ENCODE measurements at places on chromosomes 6 and 20.
A peak's percentile ranks its signal among the peaks of the same experiment; 100 is the strongest.

GRCh38 chr6:170212956-170213636 lies 77.8 kb downstream of the DLL1 start:
- DNase-seq: no peak

GRCh38 chr6:22025468-22026163 lies 271.2 kb downstream of the PRL start:
- DNase-seq: peak; percentile 14

- no peak for DNase-seq
Measured at GRCh38 chr20:62677678-62678077, 31.0 kb upstream of the NTSR1 start.

- DNase-seq: no peak
Measured at GRCh38 chr6:95593025-95593424, 15.7 kb downstream of the MANEA start.

DNA sequence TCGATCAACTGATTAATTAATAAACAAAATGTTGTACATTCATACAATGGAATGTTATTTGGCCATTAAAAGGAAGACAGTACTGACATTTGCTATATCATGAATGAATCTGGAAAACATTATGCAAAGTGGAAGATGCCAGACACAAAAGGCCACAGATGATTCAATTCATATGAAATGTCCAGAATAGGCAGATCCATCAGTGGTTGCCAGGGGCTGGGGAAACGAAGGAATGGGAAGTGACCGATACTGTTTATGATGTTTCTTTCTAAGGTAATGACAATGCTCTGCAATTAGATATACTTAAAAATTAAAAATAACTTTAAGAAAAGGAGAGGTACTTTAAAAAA lies 37.2 kb downstream of the ELOVL5 start:
- no peak for DNase-seq

- DNase-seq: no peak
Measured at GRCh38 chr6:131687022-131687421, 14.2 kb downstream of the OR2A4 start.

- no peak for DNase-seq
Measured at GRCh38 chr6:153015094-153015640, 12.7 kb upstream of the MTRF1L start.

- no peak for DNase-seq
Measured at GRCh38 chr20:62951896-62952372, 575 bp upstream of the SLC17A9 start.

- DNase-seq: peak; percentile 5
Measured at GRCh38 chr20:20360464-20360863, 7.4 kb upstream of the INSM1 start.

DNA sequence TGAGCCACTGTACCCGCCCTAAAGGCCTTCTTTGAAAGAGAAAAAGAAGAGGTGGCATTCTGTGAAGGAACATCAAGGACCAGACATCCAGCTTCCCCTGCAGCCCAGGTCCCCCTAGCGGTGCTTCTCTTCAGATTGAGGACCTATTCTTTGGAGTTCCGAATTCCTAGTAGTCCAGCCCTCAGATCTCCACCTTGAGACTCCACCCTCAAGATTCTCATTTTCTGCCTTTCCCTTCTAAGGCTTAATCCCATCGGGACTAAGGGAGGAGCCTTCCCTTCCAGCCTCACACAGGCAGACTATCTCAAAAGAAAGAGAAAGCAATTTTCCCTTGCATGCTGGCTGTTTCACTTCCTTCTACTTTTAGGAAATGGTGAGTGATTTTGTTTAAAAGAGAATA lies 32.5 kb downstream of the MUC22 start:
- no peak for DNase-seq

DNA sequence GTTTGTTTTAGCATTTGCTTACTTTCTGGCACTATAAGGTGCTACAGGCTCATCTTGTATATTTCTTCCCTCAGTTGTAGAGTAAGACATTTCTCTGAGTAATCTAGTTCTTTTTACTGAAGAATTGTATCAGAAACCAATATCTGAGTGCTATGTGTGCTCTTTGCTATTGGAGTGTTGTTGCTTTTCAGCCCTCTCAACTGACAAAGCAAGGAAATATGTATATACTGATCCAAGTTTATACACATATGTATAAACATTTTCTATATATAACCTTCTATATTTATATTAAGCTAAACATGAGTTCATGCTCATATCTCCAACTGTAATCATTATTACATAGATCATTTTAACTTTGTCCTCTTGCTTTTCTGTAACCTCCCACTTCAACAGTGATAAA lies 405.7 kb downstream of the RFPL4B start:
- no peak for DNase-seq

DNA sequence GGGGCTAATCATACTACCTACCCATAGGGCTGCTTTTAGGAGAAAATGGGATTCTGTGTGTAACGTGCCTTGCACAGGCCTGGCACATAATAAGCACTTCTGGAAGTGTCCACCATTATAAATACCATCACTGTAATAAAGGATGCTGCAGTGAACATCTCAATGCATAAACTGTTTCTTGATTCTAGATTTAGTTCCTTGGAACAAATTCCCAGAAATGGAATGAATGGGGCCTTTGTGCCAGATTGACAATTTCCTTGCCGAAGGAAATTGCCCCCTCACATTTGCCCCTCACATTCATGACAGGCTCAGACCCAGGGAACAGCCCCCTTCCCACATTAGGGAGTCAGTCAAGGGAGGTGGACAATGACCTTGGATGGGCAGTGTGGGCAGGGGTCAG lies 29.2 kb downstream of the BPIFB4 start:
- DNase-seq: no peak

DNA sequence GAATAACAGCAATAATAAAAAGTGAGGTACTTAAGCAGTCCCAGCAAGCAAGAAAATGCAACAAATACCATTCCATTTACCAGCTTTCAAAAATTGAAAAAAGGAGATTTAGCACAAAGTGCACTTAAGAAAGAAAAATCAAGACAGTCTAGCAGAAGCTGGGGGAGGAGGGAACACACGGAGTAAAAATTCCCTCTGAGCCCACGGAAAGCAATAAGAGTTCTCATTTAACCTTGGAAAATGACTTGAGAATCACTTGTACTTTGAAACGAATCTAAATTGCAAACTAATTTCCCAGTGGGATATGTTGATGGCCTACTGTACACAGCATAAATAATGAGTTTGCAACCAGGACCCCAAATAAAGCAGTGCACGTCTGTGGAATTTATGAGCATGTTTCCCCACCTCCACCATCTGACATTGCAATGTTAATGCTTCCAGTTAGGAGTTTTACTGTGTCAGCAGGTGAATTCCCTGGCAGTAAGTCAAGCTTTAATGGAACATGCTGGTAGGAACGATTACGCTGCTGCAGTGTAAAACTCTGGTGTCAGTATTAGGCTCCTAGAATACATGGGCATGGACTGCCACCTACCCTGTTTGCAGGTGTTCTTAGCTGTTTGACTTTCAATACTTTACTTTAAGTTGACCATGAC lies 386.8 kb downstream of the HDGFL1 start:
- no peak for DNase-seq

DNA sequence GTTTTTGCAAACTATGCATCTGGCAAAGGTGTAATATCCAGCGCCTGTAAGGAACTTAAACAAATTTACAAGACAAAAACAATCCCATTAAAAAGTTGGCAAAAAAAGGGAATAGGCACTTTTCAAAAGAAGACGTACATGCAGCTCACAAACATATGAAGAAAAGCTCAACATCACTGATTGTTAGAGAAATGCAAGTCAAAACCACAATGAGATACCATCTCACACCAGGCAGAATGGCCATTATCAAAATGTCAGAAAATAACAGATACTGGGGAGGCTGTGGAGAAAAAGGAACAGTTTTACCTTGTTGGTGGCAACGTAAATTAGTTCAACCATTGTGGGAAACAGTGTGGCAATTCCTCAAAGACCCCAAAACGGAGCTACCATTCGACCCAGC lies 54.2 kb downstream of the TSBP1 start:
- no peak for DNase-seq

DNA sequence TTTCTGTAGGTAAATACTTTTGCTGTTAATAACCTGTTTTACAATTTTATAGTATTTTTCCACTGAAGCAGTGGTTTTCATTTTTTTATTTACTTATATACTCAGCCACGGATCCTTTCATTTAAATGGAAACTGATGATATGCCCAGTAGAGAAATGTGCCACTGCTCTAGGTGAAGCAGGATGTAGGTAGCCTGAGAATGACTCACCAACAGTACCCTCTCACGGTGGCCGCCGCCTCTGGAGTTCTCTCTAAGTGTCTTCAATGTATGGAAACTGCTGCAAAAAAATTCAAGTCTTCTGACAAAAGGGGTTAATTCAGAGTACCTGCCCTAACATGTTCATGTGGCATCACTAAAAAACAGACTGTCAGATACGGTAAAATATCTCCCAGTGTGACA lies 6.4 kb downstream of the EYA4 start:
- no peak for DNase-seq

- DNase-seq: no peak
Measured at GRCh38 chr20:40812415-40812925, 123.4 kb upstream of the MAFB start.

- no peak for DNase-seq
Measured at GRCh38 chr6:33437666-33438065, 16.7 kb upstream of the ZBTB9 start.

- no peak for DNase-seq
Measured at GRCh38 chr6:100121854-100122609, 128.0 kb upstream of the MCHR2 start.

DNA sequence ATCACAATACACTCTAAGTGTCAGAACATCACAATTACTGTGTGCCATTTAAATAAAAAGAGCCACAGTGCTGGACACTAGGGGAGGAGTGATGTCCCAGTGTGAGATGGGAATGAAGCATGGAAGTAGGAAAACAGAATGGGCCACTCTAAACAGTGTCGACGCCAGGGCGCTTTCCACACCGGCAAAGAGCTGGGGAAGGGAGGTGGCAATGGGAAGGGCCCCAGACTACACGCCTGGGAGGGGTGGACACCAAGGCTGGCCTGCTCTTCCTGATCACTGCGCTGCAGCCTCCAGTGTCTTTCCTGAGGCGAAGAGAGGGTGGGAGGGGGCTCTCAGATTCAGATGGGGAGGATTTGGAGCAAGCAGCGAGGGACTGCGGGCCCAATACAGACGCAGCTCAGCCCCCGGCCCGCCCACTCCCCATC lies 75.9 kb downstream of the ERMARD start:
- DNase-seq: no peak

DNA sequence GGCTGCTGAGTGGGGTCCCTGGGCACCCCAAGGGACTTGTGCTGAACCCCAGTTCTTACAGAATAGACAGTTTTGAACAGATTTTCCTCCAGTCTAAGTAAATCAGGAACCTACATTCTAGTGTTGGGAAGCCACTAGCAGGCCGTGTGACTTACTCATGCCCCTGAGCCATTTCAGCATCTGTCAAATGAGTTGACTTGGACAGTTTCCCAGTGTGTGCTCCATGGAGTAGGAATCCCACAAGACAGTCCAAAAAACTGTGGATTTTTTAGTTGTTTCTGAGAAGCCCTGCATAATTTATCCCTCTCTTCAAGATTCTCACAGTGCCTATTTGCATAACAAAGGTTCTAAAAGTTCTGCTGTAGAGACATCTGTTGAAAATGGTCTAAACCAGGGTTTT lies 2.1 kb downstream of the GABRR2 start:
- DNase-seq: peak; percentile 76

GRCh38 chr6:116126032-116126431 lies at the start of gene COL10A1:
Gene COL10A1 (minus strand): TSS chr6:116126132. CDS start chr6:116125492, 640 bp downstream.
- DNase-seq: no peak

- DNase-seq: no peak
Measured at GRCh38 chr6:48959251-48960060, 503.6 kb downstream of the MMUT start.

- DNase-seq: no peak
Measured at GRCh38 chr20:22339946-22340345, 244.4 kb downstream of the FOXA2 start.

DNA sequence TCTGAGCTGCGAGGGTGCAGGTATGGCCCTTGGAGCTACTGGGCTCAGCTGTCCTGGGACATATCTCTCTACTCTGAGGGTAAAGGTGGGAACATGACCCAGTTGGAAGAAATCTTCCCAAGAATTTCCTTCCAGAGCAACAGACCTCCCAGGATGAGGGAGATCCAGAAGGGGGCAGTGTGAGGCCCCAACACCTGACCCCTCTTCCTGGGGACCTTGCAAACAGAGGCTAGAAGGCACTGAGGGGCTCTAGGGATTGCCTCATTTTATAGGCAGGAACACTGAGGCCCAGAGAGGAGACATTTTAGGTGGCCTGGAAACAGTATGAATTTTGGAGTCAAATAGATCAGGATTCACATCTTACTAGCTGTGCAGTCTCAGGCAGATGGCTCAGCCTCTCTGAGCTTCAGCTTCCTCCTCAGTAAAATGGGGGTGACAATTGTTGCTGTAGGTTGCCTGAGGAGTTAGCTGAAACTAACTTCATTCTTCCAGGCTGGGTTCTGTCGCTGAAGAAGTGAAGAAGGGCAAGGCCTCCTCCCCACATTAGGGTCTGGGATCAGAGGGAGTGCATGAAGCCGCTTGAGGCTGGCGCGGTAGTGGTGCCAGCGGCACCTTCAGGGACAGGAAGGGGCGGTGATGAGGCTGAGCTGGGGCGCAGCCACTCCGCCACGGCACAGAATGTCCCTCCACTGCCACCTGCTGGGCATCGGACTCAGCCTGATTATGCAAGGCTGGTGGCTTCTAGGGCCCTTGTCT lies 11.4 kb downstream of the KCNK17 start:
- DNase-seq: no peak

DNA sequence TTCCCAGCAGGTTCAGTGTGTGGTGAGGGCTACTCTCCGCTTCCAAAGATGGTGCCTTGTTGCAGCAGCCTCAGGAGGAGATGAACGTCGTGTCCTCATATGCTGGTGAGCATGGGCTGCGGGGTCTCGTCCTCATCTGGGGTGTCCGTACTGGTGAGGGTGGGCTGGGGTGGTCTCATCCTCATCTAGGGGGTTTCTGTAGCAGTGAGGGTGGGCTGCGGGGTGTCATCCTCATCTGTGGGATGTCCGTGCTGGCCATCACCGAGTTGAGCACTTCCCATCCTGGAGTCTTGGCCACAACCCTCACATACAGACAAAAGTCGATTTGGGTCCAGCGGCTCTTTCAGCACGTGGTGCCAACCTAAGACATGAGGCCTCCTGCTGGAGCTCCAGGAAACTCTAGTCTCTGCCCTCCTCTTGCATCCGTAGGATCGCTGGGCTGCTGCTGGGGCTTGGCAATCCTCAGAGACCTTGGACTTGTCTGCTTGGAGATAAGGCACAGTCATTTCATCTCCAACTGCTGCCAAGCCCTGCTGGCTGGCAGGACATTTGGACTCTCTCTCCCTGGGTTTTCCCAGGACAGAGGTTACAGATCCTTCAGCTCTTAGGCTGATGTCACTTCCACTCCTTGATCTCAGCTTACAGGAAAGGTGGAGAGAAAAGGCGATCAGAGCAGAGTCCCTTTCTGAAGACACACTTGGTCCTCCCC lies 160.4 kb downstream of the PACRG start:
- no peak for DNase-seq
